ENCODE measurements at places on chromosomes 16 and 17. TPM values are rescaled to one million over a fixed set of nuclear protein-coding genes. Genes with fewer than 3 reads are reported as not detected.

The SPATA32 gene
- not detected for polyA plus RNA-seq

The LGALS3BP gene
- polyA plus RNA-seq: 397 TPM

The NOG gene
- 0.34 TPM for polyA plus RNA-seq

The EVI2B gene
- polyA plus RNA-seq: 2.0 TPM

The MINK1 gene
- polyA plus RNA-seq: 31.1 TPM

The SMURF2 gene
- polyA plus RNA-seq: 4.7 TPM

The TRIM72 gene
- polyA plus RNA-seq: 0.11 TPM

The NEUROD2 gene
- not detected for polyA plus RNA-seq

- no peak for DNase-seq
Measured at GRCh38 chr16:70777496-70777895, 23.5 kb downstream of the VAC14 start.

DNA sequence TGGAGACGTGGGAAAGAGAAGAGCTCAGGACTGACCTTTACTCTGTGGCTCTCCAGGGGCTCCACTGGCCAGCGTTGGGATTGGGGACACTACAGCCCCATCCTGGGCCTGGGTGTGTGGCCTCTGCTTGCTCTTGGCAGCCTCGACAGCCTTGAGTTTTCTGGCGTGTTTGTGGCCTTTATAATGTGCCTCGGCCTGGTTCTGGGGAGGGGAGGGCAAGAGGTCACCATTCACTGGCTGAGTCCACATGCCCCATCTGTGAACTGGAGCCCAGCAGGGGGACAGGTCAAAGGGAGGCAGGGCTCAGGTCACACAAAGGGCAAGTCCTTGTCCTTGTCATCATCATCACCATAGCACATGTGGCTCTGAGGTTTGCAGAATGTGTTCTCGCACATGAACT is 11.7 kb downstream of the NKIRAS2 start:
- DNase-seq: no peak

- DNase-seq: peak; percentile 85
Measured at GRCh38 chr17:8079291-8080207, 8.0 kb downstream of the ALOX12B start.

- no peak for DNase-seq
Measured at GRCh38 chr17:73420897-73421296, 109.1 kb upstream of the CDC42EP4 start.

- no peak for DNase-seq
Measured at GRCh38 chr17:81179220-81179619, 13.2 kb upstream of the AATK start.

- no peak for DNase-seq
Measured at GRCh38 chr16:74503412-74503811, 82.1 kb upstream of the CLEC18B start.

DNA sequence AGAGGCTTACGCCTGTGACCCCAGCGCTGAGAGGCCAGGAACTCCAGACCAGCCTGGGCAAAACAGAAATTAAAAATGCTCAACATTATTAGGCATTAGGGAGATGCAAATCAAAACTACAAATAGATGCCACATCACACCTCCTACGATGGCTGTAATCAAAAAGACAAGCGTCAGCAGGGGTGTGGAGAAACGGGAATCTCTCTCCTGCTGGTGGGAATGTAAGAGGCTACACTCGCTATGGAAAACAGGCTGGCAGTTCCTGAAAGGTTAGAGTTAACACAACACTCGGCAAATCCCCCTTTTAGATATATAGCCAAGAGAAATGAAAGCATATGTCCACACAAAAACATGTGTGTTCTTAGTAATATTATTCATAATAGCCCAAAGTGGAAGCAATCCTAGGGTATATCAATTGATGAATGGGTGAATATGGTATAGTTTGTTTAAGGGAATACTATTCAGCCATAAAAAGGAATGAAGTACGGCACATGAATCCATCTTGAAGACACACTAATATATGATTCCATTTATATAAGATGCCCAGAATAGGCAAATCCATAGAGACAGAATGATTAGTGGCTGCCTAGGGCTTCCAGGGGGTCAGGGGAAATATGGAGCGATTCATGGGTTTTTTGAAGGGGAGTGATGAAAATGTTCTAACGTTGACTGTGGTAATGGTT is 1.8 kb upstream of the NPRL3 start:
- no peak for DNase-seq

DNA sequence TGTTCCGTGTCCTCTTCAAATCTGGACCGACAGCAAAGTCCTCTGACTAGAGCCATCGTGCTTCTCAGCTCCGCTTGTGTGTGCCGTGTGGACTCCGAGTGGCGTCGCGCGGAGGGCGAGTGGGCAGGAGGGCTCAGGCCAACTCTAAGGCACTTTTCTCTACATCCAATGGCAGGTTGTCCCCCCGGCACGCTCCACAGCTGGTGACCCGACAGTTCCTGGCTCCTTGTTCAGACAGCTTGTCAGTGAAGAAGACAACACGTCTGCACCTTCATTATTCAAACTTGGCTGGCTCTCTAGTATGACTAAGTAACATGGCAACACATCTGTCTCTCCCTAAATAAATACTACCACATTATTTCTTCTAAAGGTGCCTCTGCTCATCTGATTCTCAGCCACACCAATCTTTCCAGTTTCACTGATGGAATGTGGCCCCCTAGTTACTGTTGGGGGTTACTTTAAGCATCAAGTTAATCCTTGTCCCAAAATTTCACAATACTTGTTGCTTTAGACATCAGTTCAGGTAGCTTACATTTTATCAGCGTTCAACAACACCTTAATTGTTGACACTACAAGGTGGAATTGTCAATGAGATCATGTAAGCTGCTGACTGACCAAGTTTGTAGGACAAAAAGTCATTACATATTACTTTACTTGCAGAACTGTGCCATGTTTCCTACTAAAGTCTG is 15.4 kb downstream of the COG1 start:
- DNase-seq: peak; percentile 62

GRCh38 chr17:43658900-43659299 is 2.8 kb downstream of the MEOX1 start:
- DNase-seq: no peak

DNA sequence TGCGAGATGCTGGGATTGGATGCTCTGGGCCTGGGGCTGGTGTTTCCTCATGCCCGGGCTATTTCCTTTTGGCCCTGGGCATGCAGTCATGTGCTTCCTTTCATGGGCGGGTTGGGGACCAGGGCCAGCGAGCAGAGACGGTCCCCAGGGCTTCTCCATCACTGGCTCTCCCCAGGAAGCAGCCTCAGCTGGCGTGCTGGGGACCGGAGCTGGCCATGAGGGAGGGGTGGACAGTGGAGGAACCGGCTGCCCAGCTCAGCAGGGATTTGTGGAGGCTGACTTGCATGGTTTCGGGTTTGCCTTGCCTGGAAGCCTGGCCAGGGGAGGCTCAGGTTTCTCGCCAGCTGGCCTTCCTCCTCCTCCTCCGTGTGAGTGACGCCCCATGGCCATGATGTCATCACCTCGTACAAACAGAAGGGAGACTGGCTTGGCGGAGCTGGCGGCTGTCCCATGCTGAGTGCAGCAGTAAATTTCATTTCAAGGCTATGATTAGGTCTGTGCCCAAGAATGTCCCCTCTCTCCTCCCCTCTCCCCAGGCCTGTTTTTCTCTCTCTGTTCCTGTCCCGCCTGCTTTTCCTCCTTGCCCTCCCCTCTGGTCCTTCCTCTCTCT is 8.9 kb upstream of the TIMP2 start:
- peak; percentile 99 for DNase-seq

GRCh38 chr16:51710905-51711563 is 560.0 kb upstream of the SALL1 start:
- DNase-seq: no peak

Data from right cardiac atrium (tissue), 5 donors.